ENCODE measurements at places on chromosomes 2 and 18.

DNA sequence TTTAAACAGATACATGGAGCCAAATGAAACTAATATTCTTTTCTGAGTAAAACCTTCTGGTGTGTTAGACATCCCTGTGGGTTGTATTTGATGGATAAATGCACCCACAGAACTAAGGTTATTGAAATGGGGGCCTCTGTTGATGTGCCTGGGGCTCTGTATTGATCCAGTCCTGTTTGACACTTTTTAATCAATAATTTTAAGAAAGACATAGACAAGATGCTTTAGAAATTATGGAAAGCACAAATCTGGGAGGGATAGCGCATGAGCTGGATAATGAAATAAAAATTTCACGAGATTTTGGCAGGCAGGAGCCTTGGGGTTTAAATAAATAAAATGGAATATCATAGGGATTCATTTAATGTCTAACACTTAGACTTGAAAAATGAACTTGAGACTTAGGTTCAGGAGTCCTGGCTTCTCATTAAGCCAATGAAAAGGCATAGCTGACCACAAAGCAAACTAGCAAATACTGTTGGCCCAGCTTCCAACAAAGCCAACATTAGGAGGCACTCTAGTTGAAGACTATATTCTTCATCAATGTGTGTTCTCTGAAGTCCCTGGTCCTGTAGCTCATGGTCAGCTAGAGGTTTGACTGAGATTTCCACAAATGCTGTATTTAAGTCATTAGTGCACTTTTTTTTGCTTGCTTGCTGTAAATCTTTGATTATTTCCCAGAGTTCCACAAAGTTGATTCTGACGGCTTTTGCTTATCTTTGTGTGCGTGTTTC is 64.2 kb upstream of the SH3RF3 start:
- ATAC-seq: no peak

GRCh38 chr2:3447789-3448317 is 68.4 kb downstream of the TRAPPC12 start:
- ATAC-seq: no peak

- ATAC-seq: no peak
Measured at GRCh38 chr2:101956465-101957438, 35.0 kb upstream of the IL1R2 start.

- no peak for ATAC-seq
Measured at GRCh38 chr2:235966932-235967757, 201.0 kb downstream of the GBX2 start.
